ENCODE measurements at places on chromosomes 2 and 18.

DNA sequence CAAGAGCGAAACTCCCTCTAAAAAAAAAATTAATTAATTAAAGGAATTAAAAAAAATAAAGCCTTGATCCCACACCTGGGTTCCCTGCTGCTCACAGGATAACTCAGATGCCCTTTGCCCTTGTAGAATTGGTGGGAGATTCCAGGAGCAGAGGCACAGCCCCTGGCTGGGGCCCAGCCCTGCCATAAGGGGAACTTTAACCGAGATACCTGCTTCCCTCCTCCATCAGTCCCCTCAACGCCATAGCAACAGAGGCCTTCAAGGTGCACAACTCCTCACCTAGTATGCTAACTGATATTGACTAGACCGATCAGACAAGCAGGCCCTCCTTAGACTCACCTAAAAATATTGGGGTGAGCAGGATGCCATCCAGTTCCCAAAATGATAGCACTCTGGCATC, 23.6 kb downstream of the TEX44 start:
- no peak for DNase-seq

DNA sequence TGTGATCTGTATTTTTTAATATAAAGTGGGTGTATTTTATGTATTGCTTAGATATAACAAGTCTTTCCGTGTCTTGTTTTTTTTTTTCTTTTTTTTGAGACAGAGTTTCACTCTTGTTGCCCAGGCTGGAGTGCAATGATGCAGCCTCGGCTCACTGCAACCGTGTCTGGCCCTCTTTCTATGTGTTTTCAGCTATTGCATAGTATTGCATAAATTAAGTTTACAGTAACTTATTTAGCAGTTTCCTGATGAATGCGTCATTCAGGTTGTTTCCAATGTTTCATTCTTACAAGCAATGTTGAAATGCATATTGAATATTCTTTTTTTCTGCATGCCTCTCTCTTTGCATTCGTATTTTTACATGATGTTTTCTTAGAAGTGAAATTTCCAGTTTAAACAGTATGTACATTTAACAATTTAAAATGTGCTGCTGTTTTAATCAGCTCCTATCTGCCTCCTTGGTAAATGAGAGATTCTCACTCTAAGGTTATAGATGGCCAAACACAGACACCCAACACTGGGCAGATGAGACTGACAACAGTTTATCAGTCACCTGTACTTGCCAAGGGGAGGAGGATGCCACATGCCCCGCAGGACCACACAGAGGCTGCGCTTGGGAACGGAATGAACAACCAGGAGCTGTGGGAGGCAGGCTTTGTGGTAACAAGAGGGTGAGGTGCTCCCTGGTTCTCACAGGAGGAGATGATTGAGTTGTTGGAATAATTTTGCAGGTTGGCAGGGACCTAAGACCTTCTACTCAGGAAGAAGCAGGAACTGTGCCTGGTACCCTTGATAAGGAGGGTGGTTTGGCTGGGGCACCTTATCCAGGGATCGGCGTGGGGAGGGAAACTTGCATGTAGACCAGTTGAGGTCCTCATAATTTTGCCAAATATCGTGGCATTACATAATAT, 7.5 kb downstream of the SLC9A4 start:
- DNase-seq: no peak

- DNase-seq: no peak
These were observed 8.5 kb upstream of the PAX3 start for GRCh38 chr2:222307143-222307756.

- peak; percentile 37 for DNase-seq
These were observed 546.7 kb upstream of the ID2 start for GRCh38 chr2:8134985-8135682.

GRCh38 chr2:29447513-29447912, 332.3 kb downstream of the CLIP4 start:
- no peak for DNase-seq

GRCh38 chr2:225841314-225841713, 441.8 kb downstream of the NYAP2 start:
- DNase-seq: no peak

DNA sequence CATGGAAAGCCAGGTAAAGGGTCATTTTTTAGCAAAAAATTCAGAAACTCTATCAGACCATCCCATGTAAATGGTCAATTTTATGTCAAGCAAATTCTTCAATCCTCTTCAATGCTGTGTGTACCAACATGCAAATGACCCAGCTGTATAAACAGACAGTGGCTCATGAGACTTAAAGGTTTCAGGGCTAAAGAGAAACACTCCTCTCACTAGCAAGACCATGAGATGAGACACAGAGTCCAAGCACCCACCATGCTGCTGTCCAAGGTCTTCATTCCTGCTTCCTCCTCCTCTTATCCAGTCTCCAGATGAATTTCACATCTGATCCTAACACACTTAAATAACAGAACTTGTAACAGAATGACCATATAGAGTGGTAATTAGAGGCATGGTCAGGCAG, 30.8 kb upstream of the ONECUT2 start:
- DNase-seq: no peak

- no peak for DNase-seq
These were observed 29.7 kb downstream of the FAM228A start for GRCh38 chr2:24204505-24204904.

GRCh38 chr2:197028230-197028629, 101.7 kb upstream of the PGAP1 start:
- no peak for DNase-seq

- DNase-seq: no peak
These were observed 364.5 kb upstream of the RGPD4 start for GRCh38 chr2:107462181-107462580.

GRCh38 chr2:74502720-74503505, 3.5 kb upstream of the LBX2 start:
- peak; percentile 87 for DNase-seq

DNA sequence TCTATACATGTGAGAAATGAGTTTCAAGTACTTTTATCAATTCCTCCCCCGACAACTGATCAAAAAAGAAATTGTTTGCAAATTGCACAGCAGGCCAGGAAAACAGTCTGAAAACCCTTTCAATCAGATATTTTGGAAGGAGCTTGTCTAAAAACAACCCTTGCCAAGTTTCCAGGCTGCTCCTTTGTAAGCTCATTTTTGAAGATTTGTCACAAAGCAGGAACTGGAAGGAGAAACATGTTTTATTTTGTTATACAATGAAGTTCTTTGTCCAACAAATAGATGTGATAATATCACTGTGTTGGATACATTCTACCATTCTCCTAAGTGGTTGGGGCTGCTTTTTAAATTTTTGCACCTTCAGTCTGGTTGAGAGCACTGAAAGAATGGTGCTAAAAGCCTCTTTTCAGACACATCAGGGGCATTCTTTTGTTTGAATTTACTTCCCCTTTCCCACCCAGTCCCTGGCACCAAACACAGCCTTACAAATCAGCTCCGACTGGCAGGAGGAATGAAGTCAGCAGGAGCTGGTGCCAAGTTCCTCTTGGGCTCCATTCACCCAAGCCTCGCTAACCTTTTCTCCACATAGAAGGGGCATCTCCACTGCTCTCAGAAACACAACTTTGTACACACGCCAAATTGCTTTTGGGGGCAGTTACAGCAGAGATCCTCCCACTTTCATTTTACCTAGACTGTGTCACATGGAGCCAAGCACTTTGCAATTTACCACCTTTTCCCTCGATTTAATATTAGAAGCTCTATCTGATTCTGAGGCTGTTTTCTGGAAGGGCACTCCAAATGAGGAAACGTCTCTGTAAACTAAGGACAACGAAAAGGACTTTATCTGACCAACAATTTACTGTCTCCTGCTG, 88.0 kb downstream of the C1D start:
- DNase-seq: peak; percentile 25

- DNase-seq: no peak
These were observed 98.4 kb upstream of the SP3 start for GRCh38 chr2:174063492-174064092.
